Fibroblast of villous mesenchyme (primary cell): ENCODE measurements at places on chromosomes 3 and 15. TPM values are rescaled to one million over a fixed set of nuclear protein-coding genes. Genes with fewer than 3 reads are reported as not detected.
A peak's percentile ranks its signal among the peaks of the same experiment; 100 is the strongest.

BCL6 gene
- 17.4 and 26.8 TPM in 2 replicates for total RNA-seq

- no peak for DNase-seq
Observed at GRCh38 chr3:138296639-138297038, 33.0 kb downstream of the NME9 start.

DNA sequence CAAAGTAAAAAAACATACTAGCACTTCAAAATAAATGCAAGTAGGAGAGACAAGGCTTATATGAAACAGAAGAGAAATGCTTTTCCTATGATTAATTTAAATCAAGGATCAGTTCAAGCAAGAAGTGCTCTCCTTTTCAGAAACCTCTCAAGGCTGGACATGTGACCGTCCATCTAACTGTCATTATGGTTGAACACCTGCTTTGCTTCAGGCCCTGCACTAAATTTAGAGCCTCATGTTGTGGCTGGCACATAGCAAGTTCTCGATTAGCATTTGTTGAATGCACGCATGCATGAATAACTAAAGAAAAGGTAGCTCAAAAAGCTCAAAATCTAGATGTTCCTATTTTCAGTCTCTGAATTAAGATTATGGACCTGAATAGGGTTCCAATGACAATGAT, 82.0 kb downstream of the SV2B start:
- DNase-seq, result no peak

GRCh38 chr15:73072894-73073293, 20.6 kb downstream of the NEO1 start:
- no peak for DNase-seq

DNA sequence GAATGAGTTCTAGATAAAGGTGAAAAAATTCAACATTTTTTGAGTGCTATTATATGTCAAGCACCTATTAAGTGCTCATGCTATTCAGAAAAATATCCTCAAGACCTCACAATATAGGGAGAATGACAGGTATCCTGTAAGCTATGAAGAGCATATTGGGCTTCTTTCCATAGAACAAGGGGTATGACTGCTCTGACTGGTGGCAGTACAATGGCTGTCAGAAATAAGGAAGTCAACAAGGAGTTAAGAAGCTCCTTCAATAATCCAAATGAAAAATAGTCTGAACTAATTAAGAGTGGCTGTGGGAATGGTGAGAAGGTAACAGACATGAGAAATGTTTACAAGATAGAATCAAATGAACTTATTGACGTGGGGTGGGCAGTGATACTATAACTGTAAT, 24.7 kb downstream of the NPTN start:
- DNase-seq, result no peak

GRCh38 chr3:3081381-3082233, 28.6 kb downstream of the IL5RA start:
- no peak for DNase-seq

GRCh38 chr3:71111784-71112440, 471.6 kb downstream of the FOXP1 start:
- DNase-seq, result peak; percentile 82

GRCh38 chr3:50607271-50608091, 4.1 kb downstream of the CISH start:
- no peak for DNase-seq

EOMES gene
- total RNA-seq, result not detected in 2 replicates

DNA sequence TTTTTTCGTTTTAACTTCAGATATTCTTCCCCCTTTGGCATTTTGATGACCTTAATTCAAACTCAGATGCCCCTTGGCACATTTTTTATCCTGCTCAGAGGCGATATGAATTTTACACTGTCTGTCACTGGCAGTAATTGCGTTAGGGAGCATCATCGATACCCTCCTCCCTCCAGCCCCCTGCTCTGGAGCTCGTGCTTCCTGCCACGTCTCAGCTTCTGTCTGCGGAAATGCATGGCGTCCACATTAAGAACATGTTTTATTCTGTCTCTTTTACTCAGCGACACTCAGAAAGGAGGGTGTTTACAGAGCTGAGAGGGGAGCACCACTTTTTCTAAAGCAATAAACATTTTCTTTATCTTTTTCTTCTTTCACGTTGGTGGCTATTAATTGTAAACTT, 254.2 kb downstream of the EBLN2 start:
- DNase-seq, result no peak

- DNase-seq, result no peak
Observed at GRCh38 chr15:67731112-67731721, 94.1 kb upstream of the SKOR1 start.

ABHD6 gene
- total RNA-seq, result 7.1 and 9.9 TPM in 2 replicates

GRCh38 chr3:94071713-94072284, 8.9 kb downstream of the NSUN3 start:
- no peak for DNase-seq

DNA sequence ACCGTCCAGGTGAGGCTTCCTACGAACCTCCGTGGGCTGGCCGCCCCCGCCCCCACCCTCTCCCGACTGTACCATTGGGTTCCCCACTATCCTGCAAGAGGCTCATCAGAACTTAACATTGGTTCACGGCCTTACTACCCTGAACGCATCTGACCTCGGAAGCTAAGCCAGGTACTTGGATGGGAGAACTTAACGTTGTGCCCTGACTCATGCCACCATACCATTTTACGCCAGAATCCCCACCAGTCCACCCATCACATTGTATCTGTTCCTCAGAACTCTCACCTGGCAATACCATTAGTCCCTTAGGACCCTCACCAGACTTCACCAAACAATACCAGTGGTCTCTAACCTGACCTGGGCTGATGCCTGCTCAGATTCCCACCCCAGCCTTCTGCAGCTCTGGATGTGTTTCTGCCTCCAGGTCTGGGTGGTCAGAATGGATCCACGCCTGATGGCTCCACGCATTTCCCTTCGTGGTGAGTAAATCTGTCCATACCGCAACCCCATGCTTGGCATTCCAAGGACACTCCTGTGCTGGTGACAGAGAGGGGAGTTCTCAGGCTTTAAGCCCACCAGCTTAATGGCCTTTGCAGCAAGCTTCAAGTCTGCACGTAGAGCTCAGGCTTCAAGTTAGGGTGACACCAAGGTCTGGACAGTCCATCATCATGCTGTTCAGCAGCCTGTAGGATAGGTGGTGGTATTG, 562 bp downstream of the TCTA start:
- DNase-seq, result no peak

GRAMD1C gene
- 2.2 and 2.3 TPM in 2 replicates for total RNA-seq

DNA sequence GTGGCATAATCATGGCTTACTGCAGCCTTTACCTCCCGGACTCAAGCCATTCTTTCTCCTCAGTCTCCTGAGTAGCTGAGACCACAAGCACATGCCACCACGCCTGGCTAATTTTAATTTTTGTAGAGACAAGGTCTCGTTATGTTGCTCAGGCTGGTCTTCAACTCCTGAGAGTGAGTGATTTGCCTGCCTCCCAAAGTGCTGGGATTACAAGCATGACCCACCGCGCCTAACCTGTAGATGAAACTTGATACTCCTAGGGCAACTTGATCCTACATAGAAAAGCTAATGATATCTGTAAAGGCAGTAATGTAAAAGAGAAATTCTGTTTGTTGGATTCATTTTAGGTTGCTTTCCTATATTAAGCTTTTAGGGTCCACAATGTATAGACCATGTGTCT, 391.9 kb upstream of the THRB start:
- DNase-seq, result no peak

GRCh38 chr3:27467545-27467944, 16.6 kb downstream of the SLC4A7 start:
- DNase-seq, result peak; percentile 72

DNA sequence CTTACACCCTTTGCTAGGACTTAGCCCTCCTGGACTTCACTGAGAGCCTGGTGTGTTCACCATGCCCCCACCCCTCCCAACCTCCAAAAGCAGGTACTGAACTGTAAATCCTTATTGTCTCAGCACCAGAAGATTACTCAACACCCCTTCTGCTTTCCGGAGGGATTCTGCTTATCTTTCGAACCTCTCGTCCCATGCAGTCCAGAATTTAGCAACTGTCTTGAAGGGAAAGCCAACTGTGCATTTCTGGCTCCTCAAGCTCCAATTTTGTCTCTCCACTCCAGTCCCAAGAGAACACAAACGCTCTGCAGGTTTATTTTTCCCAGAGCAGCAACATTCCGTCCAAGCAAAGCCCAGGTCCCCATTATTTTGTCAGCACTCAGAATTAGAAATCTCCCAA, 49.6 kb downstream of the RFTN1 start:
- DNase-seq, result no peak

KIF7 gene
- total RNA-seq, result 12.2 and 13.4 TPM in 2 replicates

- no peak for DNase-seq
Observed at GRCh38 chr15:50487287-50487686, 59.2 kb downstream of the USP50 start.

- DNase-seq, result no peak
Observed at GRCh38 chr3:41569632-41570305, 370.5 kb downstream of the CTNNB1 start.

DNA sequence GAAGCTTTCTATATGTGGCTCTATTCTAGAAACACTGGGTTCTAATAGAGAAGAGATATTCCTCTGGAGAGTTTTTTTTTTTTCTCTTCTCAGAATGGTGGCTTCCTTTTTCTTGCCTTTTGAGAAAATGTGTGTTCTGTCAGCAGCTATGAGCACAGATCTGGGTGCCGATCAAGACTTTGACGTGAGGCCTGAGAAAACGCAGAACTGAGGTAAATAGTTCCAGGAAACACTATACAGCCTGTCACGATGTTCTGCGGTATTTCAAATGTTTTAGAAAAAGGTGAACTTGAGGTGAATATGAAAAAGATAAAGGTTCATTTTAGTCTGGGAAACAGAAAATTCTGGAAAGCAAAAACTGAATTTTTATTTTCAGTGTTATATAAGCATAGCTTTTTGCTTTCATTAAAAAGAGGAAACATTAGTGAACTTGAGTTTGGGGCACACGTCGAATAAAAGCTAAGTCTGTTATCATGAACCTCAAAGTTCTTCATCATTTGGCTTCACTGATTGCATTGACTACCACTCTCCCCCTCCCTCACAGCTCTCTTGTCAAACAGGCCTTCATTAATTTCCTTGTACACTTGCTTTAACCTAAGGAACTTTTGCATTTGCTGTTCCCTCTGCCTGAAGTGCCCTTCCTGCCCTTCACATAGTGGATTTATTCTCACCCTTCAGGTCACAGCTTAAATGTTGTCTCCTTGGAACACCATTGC, 265.1 kb downstream of the NFKBIZ start:
- peak; percentile 62 for DNase-seq

- DNase-seq, result no peak
Observed at GRCh38 chr3:67495751-67496150, 158.7 kb downstream of the SUCLG2 start.

- DNase-seq, result peak; percentile 74
Observed at GRCh38 chr3:184771301-184772127, 40.5 kb upstream of the VPS8 start.

BCL2A1 gene
- total RNA-seq, result not detected in 2 replicates

- DNase-seq, result no peak
Observed at GRCh38 chr3:88812576-88812975, 294.8 kb upstream of the EPHA3 start.

ROPN1 gene
- under 0.01 TPM in 1 of 2 replicates, not detected in the other for total RNA-seq

DNA sequence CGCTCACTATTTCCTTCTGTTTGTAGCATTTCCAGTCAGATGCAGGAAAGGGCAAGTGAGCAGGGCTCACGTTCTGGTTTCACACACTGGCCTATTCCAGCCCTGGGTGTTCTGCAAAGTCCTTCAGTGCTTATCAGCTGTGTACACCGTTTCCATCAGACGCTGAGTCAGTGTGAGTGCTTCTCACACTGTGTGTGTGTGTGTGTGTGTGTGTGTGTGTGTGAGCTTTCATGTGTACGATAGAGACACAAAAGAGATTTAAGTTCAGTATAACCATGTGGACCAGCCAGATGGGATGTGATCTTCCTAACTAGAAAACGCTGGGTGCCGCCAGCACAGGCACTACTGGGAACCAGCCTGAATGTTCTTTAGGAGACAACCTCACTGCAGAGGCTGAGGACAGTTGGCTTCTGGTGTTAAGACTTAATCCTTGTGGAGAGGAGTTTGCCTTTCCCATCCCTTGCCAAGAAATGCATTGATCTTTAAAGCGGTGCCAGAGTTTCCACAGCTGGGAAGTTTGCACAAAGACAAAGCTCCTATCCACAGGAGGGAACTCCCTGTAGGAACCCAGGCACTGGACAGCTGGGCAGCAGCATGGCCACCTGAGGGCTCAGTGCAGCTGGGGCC, 3.9 kb upstream of the CHSY1 start:
- DNase-seq, result peak; percentile 89

GRCh38 chr3:32240159-32240545, 1.7 kb downstream of the CMTM8 start:
- peak; percentile 6 for DNase-seq

GRCh38 chr3:1374471-1374870, 281.6 kb downstream of the CNTN6 start:
- no peak for DNase-seq

- DNase-seq, result no peak
Observed at GRCh38 chr15:74312445-74313007, 54.9 kb downstream of the CYP11A1 start.

DNA sequence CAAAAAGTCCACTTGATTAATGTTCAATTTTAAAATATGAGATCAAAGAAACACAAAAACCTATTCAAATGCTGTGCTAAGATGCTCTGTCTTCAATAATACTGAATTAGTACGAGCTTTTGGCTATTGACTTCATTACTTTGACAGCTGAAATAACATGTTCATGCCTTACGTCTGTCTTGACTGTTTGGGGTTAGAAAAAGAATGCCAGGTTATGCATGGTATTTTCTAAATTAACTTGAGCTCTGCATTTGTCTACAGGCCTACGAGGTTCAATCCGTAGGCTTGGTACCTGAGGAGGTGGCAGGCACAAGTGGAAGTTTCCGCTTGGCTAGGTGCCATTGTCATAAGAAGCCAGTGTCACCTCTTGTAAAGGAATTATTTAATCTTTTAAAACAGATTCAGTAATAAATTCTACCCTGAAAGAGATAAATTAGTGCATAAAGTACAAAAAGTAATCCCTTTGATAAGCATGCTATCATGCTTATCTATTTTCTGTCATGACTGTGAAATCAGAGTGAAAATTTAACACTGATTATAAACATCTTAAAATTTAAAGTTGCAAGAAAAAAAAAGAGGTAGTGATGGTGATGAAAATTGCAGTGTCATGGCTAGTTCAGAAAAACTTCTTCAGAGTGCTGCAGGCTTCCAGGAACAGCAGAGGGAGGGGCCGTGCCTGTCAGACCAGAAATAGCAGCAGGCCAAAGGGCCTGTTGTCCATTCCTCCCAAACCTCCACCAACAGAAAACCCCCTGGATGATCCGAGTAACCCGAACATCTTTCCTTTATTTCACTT, 115.7 kb downstream of the ARRDC4 start:
- peak; percentile 51 for DNase-seq

ECE2 gene
- not detected in 2 replicates for total RNA-seq

GRCh38 chr15:94620632-94621031, 389.3 kb downstream of the MCTP2 start:
- DNase-seq, result no peak

GRCh38 chr3:195207056-195207455, 63.9 kb downstream of the XXYLT1 start:
- DNase-seq, result no peak

SLC38A3 gene
- total RNA-seq, result not detected in 2 replicates

GRCh38 chr3:83074485-83074884, 1313.0 kb upstream of the GBE1 start:
- DNase-seq, result no peak

DNA sequence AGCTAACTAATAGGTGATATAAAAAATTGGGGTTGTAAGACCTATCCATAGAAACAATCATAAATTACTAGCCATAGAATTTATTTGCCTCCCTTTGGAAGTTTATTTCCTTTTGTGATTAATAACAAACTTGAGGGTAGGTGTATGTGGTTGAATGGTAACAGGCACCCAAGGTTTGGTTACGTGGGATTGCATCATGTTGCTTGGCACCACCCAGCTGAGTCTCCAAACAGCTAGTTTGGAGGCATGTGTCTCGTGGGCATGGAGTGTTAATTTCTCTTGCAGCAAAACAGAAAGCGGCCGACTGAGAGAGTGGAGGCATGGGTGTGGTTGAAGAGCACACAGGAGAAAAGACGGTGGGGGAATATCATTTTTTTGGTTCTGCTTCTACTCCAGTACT, 441.4 kb downstream of the CNTN4 start:
- no peak for DNase-seq
